Activated CD8-positive, alpha-beta memory T cell treated with anti-CD3 and anti-CD28 coated beads for 1 hour (primary cell): ENCODE measurements at places on chromosomes 2 and 18.

- no peak for DNase-seq
Measured at GRCh38 chr2:222703091-222703490, 31.6 kb downstream of the MOGAT1 start.

GRCh38 chr2:11129598-11130449, 25.4 kb upstream of the SLC66A3 start:
- DNase-seq: peak; percentile 46

GRCh38 chr2:157046396-157046795, 211.1 kb upstream of the GALNT5 start:
- DNase-seq: no peak

DNA sequence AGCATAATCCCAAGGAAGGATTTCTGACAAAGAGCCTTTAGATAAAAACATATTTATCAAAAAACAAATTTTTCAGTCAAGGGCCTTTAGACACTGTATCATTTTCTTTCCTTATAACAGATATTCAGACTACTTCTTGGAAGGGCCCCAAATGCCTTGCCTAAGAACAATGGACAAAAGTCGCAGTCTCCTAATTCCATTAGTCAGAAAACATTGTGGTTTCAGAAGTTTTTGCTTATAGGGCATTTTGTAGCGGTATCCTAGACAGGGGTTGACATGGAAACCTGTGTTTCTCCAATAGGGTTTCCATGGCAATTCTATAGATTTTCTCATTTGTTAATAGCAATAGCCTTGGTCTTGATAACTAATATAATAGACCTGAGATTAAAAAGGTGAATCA, 36.7 kb upstream of the AGPS start:
- DNase-seq: no peak

DNA sequence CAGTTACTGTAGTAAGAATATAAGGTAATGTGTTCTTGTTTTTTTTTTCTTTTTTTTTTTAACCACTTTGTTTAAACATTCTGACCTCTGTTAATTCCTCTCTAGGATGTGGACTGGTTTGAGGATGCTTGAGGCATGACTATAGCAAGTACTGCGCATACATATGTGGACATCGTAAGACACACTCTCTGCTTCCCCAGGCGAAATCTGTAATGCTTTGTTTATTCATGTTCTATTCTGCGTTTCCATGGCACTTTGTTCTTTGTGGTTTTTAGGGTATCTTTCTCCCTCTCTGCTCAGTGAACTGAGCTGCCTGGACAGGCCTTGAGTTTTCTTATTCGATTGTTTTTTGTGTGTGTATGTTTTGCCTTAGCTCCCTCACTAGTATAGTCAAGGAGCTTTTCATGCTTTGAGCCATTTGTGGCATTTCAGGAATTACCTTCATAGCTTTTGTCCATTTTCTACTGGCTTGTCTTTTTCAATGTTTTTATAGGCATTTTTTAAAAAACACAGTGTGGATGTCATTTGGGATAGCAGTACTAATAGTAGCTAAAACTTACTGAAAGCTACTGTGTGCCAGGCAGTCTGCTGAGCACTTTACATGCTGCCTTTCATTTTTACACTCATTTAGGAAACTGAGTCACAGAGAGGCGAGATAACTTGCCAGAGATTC, 1.9 kb upstream of the SH3BP4 start:
- no peak for DNase-seq

- DNase-seq: no peak
Measured at GRCh38 chr18:68925268-68925667, 127.4 kb downstream of the CCDC102B start.
